Lower lobe of right lung (tissue), 2 donors: ENCODE measurements at places on chromosomes 6 and 20. TPM values are rescaled to one million over a fixed set of nuclear protein-coding genes. Genes with fewer than 3 reads are reported as not detected.

INSM1 gene
- total RNA-seq, result not detected

MCCD1 gene
- total RNA-seq, result not detected

ABHD16B gene
- total RNA-seq, result not detected

- DNase-seq, result no peak
- H3K27me3 ChIP-seq, result no peaks in the 10 kb centered on the region
- peaks cover 6% of the 10 kb centered on the region for H3K4me1 ChIP-seq
- H3K4me3 ChIP-seq, result no peak overlapping the region
- H3K36me3 ChIP-seq, result peaks cover 42% of the 10 kb centered on the region
These were observed 6.4 kb downstream of the TPMT start for GRCh38 chr6:18148304-18149025.

GRCh38 chr6:81875782-81876293, 123.4 kb upstream of the TENT5A start:
- DNase-seq, result no peak
- no peaks in the 10 kb centered on the region for H3K27me3 ChIP-seq
- no peak overlapping the region for H3K27ac ChIP-seq

DNA sequence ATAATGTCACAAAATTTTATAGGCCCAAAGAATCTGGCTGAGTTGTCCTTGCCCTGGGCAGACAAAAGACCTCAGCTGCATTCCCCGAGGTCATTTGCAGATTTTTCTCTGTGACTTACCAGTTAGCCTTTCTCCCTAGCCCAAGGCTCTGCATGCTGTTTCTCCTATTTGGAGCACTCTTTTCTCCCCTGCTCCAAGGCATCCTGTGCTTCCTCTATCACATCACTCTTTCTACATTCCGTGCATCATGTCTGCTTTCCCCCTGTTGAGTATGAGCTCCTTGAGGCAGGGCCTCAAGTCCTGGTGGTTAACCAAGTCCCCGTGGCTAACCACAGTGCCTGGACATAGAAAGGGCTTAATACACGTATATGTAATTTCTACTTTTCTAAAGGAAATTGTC, 593 bp upstream of the GSTA3 start:
- no peak overlapping the region for H3K27ac ChIP-seq
- no peaks in the 10 kb centered on the region for H3K4me1 ChIP-seq
- no peaks in the 10 kb centered on the region for H3K27me3 ChIP-seq
- H3K4me3 ChIP-seq, result no peak overlapping the region
- no peaks in the 10 kb centered on the region for H3K36me3 ChIP-seq
